ENCODE measurements at places on chromosomes 3 and 15.

- DNase-seq = no peak
Measured at GRCh38 chr15:41493902-41494189, 172 bp downstream of the ITPKA start.

DNA sequence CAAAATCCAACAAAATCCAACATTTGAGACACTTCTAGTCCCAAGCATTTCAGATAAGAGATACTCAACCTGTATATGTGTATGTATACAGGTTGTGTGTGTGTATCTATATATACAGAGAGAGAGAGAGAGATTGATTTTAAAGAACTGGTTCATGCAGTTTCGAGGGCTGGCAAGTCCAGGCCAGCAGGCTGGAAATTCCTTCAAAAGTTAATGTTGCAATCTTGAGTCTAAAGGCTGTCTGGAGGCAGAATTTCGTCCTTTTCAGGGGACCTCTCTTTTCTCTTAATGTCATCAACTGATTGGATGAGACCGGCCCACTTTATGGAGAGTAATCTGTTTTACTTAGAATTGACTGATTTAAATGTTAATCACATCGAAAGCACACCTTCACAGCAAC is 199.6 kb upstream of the IL12A start:
- no peak for DNase-seq

- DNase-seq = peak; percentile 17
Measured at GRCh38 chr3:128555098-128555825, 62.3 kb upstream of the GATA2 start.

DNA sequence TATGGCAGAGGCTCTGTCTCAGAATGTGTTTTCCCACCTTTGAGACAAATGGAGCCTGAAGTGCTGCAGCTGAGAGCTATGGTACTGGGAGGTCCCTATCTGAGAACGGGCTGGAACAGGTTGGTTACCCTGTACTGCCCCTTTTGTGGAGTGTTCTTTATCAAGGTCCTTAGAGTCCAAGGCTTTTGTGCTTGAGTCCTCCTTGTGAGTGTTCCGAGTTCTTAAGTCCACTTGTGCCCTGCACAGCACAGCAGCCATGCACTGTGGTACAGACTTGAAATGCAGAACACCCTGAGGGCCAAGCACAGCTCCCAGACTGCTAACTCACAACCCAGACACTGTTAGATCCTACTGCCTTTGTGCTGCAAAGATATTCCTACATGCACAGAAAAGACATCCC is 67.8 kb downstream of the ARHGAP31 start:
- no peak for DNase-seq

GRCh38 chr3:114902691-114903101 is 244.4 kb downstream of the ZBTB20 start:
- no peak for DNase-seq
